ENCODE measurements at places on chromosomes 2 and 18.

DNA sequence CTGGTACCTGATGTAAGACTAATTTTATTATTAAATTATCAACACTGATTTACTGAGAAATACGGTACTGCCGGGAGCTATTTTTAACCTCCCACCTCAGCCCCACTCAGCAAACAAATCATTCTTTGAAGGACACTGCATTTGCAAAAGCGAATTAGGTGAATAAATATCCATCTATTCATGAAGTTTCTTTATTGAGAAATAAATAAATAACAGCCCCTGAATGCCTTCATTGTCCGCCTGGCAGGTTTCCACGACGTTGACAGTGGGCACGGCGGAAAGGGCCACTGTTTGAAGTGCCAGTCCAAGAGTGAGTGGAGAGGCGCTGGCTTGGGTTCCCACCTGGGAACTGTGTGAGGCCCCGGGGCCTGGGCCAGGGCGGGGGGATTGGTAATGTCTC lies 15.7 kb downstream of the C1QL2 start:
- no peak for DNase-seq

GRCh38 chr2:65919550-65920188 lies 487.3 kb upstream of the SPRED2 start:
- no peak for DNase-seq

DNA sequence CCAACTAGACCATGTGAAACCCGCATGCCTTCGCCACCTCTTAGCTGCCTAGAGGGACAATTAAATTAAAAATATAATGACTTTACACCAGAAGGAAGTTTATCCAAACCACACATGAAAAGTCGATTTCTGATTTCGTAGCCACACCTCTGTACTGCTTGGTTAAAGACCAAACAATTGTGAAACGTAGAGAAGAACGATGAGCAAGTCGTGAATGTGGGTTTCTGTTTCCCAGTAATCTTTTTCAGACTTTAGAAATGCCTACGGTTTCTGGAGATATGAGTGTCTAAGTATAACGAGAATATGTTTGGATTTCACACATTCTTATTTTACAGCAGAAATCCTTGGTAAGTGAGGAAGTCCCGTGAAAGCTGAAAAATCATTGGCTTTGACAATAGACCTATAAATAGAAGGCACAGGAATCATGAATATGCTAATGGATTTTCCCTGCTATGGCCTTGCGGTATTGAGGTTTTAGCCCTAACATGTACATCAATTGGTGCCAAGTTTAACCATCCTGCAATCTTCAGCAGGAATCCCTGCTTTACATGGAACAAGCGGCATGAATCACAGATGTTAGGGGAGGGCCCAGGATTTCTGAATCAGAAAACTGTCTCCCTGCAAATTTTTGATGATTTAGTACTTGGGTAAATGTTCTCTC lies 105.6 kb downstream of the TTC32 start:
- no peak for DNase-seq

- DNase-seq: no peak
Observed at GRCh38 chr2:73984922-73985307, 205 bp downstream of the TET3 start.

GRCh38 chr2:101770726-101771125 lies 73.2 kb downstream of the MAP4K4 start:
- DNase-seq: no peak

DNA sequence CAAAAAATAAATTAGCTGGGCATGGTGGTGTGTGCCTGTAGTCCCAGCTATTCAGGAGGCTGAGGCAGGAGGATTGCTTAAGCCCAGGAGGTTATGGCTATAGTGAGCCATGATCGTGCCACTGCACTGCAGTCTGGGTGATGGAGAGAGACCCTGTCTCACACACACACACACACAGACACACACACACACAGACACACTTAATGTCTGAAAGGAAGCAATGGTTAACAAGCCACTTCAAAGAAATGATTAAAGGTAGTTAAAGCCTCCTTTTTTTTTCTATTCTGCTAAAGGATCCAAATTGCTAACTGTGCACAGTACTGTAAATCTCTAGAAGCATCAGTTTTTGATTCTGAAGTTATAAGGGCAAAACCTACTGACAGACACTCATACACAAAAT lies 211.1 kb downstream of the TMEM163 start:
- no peak for DNase-seq

- DNase-seq: no peak
Observed at GRCh38 chr18:59988098-59988706, 88.4 kb downstream of the PMAIP1 start.

- DNase-seq: no peak
Observed at GRCh38 chr2:78993518-78994148, 31.9 kb upstream of the REG3G start.

Data from glomerular endothelial cell (primary cell).